A549 treated with Hydrocortisone at 1 μM for 4 hours (cell line): ENCODE measurements at places on chromosomes 5 and 9. TPM values are rescaled to one million over a fixed set of nuclear protein-coding genes. Genes with fewer than 3 reads are reported as not detected.

The PCDHGA4 gene
- 0.06 to 0.16 TPM (median 0.12 TPM) in 4 of 5 replicates, not detected in the other for total RNA-seq

The TEX48 gene
- not detected in 5 replicates for total RNA-seq

The PLCXD3 gene
- 0.07 to 0.28 TPM (median 0.17 TPM) in 5 replicates for total RNA-seq

The C5orf58 gene
- not detected in 5 replicates for total RNA-seq

The IL11RA gene
- total RNA-seq: 5.0 to 6.4 TPM (median 5.4 TPM) in 5 replicates

The FABP6 gene
- total RNA-seq: 0.53 to 1.6 TPM (median 0.91 TPM) in 5 replicates

The SPINK1 gene
- 0.63 to 1.9 TPM (median 1.4 TPM) in 5 replicates for total RNA-seq

The TERT gene
- 2.2 to 2.7 TPM (median 2.5 TPM) in 5 replicates for total RNA-seq

The CCL27 gene
- total RNA-seq: 0.28 to 0.30 TPM in 2 of 5 replicates, not detected in the others

The LHX6 gene
- 2.4 to 3.2 TPM (median 2.6 TPM) in 5 replicates for total RNA-seq

The SYK gene
- 0.02 to 0.08 TPM (median 0.05 TPM) in 4 of 5 replicates, not detected in the other for total RNA-seq

The HRH2 gene
- total RNA-seq: 0.38 to 0.59 TPM (median 0.41 TPM) in 5 replicates

The CDKN2B-AS1 gene
- total RNA-seq: not detected in 5 replicates
